Right cardiac atrium (tissue), 5 donors: ENCODE measurements at places on chromosomes 11 and 22. TPM values are rescaled to one million over a fixed set of nuclear protein-coding genes. Genes with fewer than 3 reads are reported as not detected.

DNA sequence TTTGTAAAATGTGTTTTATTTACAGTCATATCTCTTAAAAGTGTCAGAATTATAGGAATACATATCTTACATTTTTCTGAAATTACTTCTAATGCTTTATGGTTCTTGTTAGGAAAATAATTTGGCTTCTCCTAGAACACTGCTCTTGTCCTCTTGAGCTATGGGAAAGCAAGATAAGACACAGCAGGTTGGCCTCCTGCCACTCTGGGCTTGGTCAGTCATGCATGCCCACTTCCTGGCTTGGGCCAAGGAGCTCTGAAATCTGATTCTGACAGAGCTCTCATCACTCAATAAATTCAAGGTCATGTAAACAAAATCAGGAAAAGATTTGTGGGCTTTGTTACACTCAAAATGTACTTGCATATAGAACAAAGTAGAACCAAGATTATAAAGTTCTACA lies 1036.0 kb downstream of the OPCML start:
- peak; percentile 21 for DNase-seq

CADM1 gene
- total RNA-seq = 31.9 TPM

DDTL gene
- total RNA-seq = not detected

TREH gene
- total RNA-seq = not detected

PLAAT5 gene
- 2.9 TPM for total RNA-seq

GRCh38 chr11:44186321-44186930 lies 90.9 kb downstream of the EXT2 start:
- no peak for DNase-seq

DNA sequence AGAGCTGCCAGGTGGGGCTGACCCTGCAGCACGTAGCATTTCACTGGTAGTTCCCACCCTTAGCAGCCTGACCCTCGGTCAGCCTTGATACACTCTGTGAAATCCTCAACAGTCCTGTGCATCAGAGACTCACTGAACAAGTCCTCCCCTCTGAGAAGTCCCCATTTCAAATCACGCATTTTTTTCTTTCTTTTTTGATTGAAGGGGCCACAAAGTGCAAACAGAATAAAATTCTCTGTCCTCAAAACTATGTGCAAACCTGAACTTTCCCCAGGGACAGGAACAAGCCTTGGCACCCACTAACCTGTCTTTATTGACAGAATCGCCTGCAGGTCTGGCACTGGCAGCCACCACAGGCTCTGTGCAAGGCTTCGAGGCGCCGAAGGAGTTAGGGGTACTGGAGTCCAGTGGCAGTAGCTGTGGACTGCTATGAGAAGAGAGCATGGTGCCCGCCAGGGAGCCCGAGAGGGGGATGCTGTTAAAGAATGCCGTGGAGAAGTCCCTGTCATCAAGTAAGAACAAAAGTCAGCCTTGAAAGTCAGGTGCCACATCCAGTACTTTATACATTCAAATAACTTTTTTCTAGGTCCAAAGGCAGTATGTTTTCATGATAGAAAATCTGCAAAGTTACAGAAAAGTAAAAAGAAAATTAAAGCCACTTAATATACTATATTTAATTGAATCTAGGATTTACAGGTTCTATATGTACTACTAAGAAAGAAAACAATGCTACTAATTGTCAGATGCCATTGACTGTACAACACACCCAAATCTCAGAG lies 53.8 kb downstream of the HIRA start:
- DNase-seq = no peak

DNA sequence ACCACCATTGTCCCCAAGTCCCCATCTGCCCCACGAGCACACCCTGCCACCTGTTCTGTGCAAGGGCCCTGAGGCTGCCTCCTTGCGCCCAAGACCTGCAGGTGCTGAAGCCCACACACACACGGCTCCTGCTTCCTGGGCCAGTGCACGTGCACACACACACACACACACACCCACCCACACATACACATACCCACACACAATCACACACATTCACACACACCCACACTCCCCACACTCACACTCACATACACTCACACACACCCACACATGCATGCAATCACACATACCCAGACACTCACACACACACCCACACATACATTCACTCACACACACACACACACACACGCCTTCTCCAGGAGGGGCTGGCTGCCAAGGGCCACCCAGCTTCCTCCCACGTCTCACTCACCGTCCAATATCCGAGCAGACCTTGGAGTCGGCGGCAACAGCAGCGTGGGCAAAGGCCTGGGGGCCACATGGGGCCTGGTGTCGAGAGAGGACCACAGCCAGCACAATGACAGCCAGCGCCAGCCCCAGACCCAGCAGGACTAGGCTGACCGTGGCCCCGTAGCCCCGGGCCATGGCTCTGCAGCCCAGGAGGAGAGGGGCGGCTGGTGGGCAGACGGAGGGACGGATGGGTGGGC lies 616 bp downstream of the GGT5 start:
- DNase-seq = peak; percentile 58

CST6 gene
- 2.5 TPM for total RNA-seq

DNA sequence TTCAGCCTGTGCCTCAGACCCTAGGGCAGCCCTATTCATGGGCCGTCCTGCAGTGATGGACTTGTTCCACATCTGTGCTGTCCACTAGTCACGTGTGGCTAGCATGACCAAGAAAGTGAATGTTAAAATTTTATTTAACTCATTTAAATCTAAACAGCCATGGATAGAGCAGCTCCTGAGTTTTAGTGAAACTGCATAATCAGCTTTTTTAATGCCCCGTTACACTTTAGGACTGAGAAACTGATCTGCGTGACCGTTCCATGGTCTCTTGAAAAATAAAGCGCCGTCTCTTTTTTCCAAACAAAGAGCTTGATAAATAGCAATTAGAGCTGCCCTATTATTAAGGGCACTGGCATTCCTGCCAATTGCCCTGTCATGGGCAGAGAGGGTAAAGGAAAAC lies 76.5 kb upstream of the SNX19 start:
- no peak for DNase-seq

DNA sequence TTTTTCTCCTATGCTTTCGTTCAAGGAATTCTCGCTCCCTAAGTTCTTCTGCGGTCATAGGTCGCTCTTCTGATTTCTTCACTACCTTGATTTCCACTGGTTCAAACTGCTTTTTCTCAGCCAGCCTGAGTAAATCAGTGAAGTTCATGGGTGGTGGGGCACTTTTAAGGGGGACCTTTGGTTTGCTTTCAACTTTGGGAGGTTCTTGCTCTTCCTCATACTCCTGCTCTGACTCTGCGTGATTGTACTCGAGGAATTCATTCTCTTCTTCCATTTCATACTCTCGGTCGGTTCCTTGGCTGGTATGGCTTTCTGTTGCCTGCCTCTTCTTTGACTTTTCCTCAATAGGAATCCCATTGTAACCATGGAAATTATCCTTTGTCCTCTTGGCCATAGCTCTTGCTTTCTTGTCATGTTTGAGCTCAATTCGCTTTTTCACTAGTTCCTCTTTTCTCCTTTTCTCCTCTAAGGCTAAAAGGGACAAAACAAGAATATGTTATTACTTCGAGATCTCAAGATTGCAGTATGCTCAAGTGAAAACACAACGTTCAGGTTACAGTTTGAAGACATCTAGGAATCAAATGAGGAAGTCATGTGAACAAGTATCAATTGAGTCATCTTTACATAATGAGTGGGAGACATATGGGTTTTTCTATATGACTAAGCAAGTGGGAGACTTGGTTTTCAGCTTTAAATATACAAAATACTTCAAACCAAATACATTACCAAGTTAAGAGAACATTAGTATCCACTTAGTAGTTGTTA lies 16.2 kb downstream of the MISFA start:
- no peak for DNase-seq

SPI1 gene
- 24.1 TPM for total RNA-seq

GRCh38 chr11:108198833-108199232 lies 23.6 kb downstream of the NPAT start:
- peak; percentile 27 for DNase-seq

GRCh38 chr11:35372565-35373283 lies 46.6 kb downstream of the SLC1A2 start:
- DNase-seq = no peak

- no peak for DNase-seq
Observed at GRCh38 chr11:106614262-106614661, 404.0 kb downstream of the GUCY1A2 start.

P4HA3 gene
- total RNA-seq = 0.21 TPM

ZC3H12C gene
- total RNA-seq = 13.6 TPM

P2RX3 gene
- not detected for total RNA-seq

GRCh38 chr22:24583221-24584165 lies 9.4 kb downstream of the LRRC75B start:
- peak; percentile 61 for DNase-seq

- DNase-seq = no peak
Observed at GRCh38 chr22:50198624-50199017, 2.2 kb upstream of the SELENOO start.

KLHL35 gene
- total RNA-seq = 0.46 TPM

PLEKHA7 gene
- total RNA-seq = 37.1 TPM

CNIH2 gene
- 0.25 TPM for total RNA-seq

ARCN1 gene
- 138 TPM for total RNA-seq

DNA sequence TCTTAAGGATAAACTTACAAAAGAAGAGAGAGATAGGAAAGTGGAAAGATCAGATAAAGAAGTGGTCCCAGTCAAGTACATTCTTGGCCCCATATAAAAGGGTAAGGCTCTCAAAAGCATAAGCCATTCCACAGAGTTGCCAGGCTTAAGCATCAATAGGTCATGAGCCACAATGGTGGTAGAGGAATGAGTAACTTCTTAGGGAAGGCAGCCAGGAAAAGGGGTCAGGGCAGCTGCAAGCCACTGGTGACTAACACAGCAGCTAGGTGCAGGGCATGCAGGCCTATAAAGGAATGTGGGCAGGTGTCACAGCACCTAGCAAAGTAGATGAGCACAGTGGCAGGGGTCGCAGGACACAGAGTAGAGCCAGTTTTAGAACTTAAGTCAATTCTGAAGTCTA lies 302.6 kb upstream of the FAT3 start:
- no peak for DNase-seq

- DNase-seq = no peak
Observed at GRCh38 chr11:63833048-63833447, 5.9 kb upstream of the MARK2 start.

OR52E8 gene
- not detected for total RNA-seq

TNNI2 gene
- total RNA-seq = not detected

RIMBP3B gene
- 0.06 TPM for total RNA-seq

ARHGAP42 gene
- total RNA-seq = 8.6 TPM
